ENCODE measurements at places on chromosomes 16 and 17.

DNA sequence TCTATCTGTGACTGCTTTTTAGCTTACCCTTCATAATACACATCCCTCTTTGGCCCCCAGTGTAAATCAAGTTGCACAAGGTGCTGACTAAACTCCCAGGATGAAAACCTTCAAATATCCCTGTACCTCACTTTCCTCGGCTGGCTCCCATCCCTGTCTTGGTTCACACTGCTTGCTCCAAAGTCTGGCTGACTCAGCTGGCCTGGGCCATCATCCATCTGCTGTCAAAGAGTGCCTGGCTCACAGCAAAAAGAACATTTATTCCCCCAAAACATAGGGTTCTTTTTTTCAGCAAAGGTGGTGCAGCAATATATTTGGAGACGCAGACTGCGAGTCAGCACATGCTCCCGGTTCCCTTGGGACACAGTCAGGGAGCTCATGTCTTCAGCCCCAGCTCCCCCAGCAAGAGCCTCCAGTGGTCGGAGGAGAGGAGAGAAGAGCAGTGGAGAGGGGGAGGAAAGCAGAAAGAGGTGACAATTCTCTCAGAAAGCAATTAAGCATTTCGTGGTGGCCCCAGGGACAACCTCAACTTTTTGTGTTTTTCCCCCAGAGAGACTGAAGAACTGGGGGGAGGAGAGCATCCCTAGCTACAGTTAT, 26.1 kb downstream of the GPR142 start:
- no peak for DNase-seq

DNA sequence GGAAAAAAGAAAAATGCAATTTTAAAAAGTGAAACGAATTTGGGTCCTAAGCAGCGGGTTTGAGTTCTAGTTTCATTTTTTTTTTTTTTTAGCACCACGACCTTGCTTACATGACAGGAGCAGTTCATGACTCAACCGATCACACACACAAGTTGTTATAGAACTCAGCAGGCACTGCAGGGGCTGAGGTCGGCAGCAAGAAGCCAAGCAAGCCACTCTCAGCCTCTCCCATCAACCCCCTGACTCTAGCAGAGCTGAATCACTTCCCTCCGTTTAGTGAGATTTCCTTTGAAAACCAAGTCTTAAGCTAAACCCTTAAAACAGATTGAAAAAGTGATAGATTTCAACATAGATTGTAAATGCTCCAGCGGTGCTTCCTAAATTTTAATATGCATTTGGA, 520.8 kb downstream of the HAPSTR1 start:
- no peak for DNase-seq

- peak; percentile 92 for DNase-seq
Measured at GRCh38 chr17:44794851-44795413, 35.2 kb downstream of the GJC1 start.

GRCh38 chr16:79169239-79169638, 431.3 kb downstream of the MAF start:
- no peak for DNase-seq

DNA sequence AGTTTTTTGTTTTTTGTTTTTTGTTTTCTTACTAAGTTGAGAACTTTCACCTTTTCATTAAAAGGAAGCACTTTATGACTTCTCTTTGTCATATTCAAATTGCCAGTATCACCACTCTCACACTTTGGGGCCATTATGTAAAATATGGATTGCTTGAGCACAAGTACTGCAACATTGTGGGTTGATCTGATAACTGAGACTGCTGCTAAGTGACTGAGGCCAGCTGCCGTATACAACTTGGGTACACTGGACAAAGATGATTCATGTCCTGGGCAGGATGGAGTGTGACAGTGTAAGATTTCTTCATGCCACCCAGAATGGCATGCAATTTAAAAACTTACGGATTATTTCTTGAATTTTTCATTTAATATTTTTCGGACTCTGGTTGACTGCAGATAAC, 7.8 kb downstream of the TTC19 start:
- no peak for DNase-seq

DNA sequence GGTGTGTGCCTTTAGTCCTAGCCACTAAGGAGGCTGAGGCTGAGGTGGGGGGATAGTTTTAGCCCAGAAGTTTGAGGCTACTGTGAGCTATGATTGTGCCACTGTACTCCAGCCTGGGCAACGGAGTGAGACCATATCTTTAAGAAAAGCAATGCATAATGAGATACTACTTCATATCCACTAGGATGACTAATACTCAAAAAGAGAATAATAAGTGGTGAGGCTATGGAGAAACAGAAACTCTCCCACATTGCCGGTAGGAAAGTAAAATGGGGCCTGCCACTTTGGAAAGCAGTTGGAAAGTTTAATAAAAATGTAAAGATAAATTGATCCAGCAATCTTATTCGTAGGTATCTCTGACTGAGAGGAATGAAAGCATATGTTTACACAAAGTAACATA, 4.6 kb upstream of the NPIPB2 start:
- no peak for DNase-seq

DNA sequence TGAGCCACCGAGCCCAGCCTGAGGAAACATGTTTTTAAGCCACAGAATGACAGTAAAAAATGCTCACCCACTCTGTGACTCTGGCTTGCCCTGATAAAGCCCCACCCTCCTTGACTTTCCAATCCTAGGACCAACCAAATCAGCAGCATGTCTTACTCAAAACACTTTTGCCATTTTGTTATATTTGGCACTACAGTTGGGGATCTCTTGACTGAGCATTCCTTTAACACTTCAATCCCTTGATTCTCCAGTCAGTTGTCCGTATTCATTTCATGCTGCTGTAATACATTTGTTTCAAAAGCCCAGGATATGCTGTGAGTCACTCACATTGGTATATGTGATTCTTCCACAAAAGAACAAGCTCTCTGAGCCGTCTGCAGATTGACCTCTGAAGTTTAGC, 8.2 kb downstream of the MYH3 start:
- no peak for DNase-seq

GRCh38 chr17:6019959-6020358, 50.2 kb upstream of the WSCD1 start:
- no peak for DNase-seq

DNA sequence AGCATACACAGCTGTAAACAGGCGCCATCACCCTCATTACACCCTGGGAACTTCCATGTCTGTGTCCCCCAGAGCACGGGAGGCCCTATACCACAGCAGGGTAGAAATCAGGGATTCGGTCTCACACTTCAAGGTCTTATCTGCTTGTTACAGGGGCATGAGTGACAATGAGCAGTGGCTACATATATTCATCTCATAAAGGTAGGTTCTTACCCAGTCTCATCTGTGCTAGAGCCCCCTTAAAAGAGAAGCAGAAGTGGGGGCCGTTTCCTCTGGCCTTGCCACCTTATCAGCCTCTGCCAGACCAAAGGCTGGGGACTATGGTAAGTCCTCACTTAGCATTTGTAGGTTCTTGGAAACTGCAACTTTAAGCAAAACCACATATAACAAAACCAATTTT, 46.5 kb downstream of the IRX5 start:
- no peak for DNase-seq

- no peak for DNase-seq
Measured at GRCh38 chr16:88482630-88483391, 29.7 kb downstream of the ZFPM1 start.

DNA sequence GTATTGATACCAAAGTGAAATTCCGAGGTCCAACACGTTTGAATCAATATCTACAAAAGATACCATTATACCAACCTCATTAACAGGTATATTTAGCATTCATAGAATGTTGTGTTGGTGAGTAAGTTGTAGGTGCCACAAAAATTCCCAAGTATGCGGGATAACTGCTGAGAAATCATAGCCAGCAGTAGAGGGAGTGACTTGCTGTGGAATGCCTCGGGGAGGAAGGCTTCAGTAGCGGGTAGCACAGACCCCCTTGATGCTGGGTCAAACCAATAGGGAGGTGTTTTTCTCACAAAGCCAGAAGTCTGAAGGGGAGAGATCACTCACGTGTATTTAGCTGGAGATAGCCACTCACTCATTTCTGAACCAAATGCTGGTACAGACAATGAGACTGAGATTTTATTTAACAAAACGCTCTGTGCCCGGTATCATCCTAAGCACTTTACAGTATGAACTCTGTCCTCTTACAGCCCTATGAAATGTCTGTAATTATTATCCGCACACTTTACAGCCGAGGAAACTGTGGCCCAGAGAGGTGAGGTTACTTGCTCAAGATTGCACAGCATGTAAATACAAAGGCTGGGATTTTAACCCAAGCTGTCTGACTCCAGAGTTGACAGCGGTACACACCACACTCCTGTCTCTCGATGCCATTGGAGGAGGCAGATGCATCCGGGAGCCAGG, 23.1 kb downstream of the HSBP1 start:
- DNase-seq = no peak

DNA sequence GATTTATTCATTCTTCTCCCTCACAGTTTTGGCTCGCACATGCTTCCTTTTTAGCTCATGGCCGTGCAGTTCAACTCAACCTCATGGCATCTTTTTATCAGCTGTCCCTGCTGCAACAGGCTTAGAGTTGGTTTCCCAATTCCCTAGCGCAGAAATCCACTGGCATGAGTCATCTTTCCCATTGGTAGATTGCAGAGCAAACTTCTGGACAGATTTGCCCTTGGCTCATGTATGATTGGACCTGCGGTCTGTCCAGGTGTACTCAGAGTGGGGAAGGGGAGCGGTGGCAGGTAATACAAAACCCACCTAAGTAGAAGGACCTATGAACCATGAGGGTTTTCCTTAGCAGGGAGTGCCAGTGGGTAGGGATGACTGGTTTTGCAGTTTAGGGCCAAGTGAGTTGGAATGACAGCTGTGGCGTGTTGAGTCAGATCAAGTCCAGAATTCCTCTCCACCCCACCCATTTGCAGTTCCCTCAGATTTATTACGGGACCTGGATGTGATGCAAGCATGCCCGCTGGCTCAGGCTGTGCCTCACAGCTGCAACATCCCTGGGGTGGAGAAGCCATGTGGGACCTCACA, 584.7 kb downstream of the WWOX start:
- no peak for DNase-seq

GRCh38 chr16:58767581-58767980, 33.5 kb upstream of the GOT2 start:
- DNase-seq = no peak

GRCh38 chr17:3004925-3005324, 58.5 kb downstream of the OR1D5 start:
- DNase-seq = no peak

DNA sequence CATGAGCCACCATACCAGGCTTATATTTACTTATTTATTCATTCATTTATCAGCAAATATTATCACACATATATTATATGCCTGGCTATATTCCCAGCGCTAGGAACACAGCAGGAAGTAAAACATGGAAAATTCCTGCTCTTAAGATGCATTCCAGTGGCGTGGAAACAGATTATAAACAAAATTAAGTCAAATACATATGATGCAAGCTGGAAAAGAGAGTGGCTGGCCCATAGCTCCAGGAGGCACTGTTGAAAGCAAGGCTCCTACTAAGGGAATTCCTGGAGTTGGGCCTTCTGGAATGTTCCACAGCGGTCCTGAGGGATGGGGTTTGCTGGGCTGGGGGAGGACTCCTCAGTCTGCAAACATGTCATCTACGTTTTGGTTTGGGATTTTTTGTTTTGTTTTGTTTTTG, 18.4 kb downstream of the ADCY9 start:
- no peak for DNase-seq

- no peak for DNase-seq
Measured at GRCh38 chr17:8121681-8122421, 2.1 kb downstream of the HES7 start.

GRCh38 chr17:63425483-63425882, 20.6 kb downstream of the CYB561 start:
- peak; percentile 54 for DNase-seq

GRCh38 chr17:2175294-2175628, 120.4 kb downstream of the HIC1 start:
- DNase-seq = no peak

GRCh38 chr17:82804442-82805191, 35.2 kb downstream of the ZNF750 start:
- no peak for DNase-seq

- DNase-seq = no peak
Measured at GRCh38 chr17:81666092-81666341, 388 bp downstream of the OXLD1 start.

DNA sequence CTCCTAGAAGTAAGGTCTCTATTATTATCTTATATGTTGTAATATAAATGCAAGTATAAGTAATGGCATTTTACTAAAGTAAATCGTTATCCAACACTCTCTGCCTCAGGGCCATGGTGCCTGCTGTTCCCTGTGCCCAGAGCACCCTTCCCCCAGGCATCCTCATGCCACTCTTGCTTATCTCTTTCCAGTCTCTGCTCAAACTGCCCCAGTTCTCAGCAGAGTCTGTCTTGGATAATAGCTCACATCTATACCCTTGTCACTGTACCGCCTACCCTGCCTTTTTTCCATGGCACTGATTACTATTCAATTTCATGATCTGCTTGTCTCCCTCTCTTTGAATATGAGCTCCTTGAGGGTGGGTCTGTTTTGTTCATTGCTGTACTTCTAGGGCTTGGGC, 31.7 kb downstream of the CDH1 start:
- DNase-seq = no peak

- DNase-seq = no peak
Measured at GRCh38 chr16:85037050-85037410, 9.4 kb downstream of the KIAA0513 start.

GRCh38 chr17:41758601-41759000, 24.2 kb upstream of the HAP1 start:
- no peak for DNase-seq

GRCh38 chr17:47901423-47901822, 5.4 kb downstream of the SP2 start:
- no peak for DNase-seq

DNA sequence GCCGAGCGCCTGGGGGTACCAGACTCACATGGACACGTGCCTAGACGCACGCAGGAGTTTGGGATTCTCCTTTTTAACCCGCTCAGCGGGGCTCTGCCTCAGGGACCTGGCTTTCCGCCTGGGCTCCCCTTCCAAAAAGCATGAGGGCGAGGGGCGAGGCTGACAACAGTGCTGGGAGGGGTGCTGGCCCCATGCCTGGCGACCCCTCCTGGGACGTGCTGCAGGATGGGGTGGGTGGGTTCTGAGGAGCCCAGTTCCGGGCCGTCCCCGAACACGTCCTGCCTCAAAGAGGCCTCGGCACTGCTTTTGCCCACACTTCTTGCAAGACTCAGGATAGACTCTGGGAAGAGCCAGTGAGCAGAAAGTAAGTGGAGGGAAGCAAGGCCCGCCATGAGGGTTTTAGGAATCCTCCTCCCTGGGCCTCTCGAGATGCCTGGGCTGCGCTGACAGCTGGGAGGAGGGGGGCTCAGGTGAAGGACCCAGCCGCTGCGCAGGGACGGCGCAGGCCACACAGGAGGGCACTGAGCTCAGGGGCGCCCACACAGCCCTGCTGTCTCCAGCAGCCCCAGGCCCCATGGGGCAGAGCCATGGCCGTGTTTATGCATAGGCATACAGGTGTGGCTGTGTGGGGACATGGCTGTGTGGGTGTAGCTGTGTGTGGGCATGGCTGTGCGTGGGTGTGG, 15.4 kb upstream of the PABPN1L start:
- no peak for DNase-seq

Measured in HS-5 (cell line).